ENCODE measurements at places on chromosomes 1 and 21.

- no peak for DNase-seq
Observed at GRCh38 chr1:24253571-24253970, 65.6 kb upstream of the GRHL3 start.

GRCh38 chr21:24045775-24046215 is 1561.5 kb downstream of the MRPL39 start:
- peak; percentile 2 for DNase-seq

- no peak for DNase-seq
Observed at GRCh38 chr1:20358761-20359263, 68.1 kb downstream of the VWA5B1 start.

- DNase-seq, result no peak
Observed at GRCh38 chr21:45889961-45890360, 91.6 kb upstream of the COL6A1 start.

DNA sequence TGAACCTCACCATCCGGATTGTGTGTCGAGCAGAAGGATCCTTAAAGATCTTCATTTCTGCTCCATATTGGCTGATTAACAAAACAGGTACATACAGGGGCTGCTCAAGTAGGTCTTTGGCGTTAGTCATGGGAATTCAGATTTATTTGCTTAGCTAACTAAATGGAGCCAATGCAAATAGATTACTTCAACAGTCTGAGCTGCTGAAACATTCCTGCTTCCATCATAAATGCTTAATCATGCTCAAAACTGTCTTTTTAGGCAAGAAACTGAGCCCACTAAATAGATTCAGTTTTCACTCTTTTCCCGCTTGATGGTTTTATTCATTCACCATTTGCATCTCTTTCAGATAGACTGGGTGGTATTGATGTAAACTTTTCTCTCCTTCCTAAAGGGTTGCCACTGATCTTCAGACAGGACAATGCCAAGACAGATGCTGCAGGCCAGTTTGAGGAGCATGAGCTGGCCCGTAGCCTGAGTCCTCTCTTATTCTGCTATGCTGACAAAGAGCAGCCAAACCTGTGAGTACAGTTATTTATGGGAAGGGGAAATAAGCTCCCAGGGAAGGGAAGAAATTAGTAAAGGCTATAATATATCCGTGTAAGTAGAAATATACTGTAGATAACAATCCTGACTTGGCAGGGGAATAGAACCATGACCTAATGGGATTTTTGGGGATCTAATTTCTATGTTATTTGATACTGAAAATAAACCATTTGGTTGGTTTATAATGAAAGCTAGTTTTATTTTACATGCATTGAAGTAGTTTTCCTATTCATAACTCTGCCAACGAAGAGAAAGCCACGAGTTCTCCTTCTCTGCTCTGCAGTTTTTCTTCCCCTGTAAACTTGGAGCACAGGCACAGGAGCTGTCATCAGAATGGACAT is 126.4 kb downstream of the VPS13D start:
- DNase-seq, result no peak

- no peak for DNase-seq
Observed at GRCh38 chr1:226603022-226603857, 54.7 kb downstream of the STUM start.

DNA sequence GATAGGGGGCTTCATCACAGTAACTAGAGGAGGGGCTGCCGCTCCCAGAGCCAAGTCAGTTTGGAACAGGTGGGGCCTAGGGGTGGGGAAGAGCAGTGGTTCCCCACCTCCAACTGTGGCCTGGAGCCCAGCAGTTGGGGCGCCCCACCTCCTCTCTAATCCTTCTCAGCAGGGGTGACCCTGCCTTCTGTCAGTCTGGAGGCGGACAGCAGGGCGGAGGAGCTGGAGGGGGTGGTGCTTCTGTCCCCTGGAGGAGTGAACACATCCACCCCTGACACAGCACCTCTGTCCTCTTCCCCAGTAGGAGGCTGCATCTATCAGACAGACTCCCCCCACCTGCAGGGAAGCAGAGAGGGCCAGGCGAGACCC is 73.8 kb downstream of the MRPL37 start:
- DNase-seq, result no peak

- DNase-seq, result no peak
Observed at GRCh38 chr1:187931776-187932175, 1103.0 kb downstream of the PLA2G4A start.

GRCh38 chr1:150056407-150056806 is 11.2 kb upstream of the VPS45 start:
- no peak for DNase-seq

DNA sequence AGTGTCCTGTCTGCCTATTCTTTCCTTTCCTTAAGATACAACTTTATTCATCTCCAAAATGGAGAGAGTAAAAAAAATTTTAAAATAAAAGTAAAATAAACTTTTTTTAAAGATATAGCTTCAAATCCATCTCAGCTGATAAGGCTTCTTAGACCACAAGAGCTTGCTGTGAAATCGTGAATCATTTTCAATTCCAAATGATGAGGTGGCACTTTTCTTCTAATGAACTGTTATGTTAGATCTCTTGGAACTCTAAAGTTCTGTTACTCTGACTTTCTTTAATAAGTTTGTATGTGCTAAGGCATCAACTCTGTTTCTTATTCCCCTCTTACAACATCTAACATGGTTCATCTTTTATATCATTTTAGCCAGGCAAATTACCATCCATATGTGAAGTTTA is 4.5 kb downstream of the SH3GLB1 start:
- DNase-seq, result no peak

- DNase-seq, result no peak
Observed at GRCh38 chr1:43757343-43758053, 50.2 kb downstream of the ST3GAL3 start.

DNA sequence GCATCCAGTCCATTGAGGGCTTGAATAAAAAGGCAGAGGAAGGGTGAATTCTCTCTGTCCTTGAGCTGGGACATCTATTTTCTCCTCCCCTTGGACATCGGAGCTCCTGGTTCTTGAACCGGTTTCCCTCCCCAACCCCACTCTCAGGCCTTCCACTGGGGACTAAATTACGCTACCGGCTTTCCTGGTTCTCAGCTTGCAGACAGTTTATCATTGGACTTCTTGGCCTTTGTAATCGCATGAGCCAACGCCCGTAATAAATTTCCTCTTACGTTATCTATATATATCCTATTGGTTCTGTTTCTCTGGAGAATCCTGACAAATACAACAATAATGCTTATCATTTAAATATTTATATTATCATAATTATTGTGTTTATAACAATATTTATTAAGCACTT is 20.4 kb upstream of the COL9A2 start:
- DNase-seq, result no peak

DNA sequence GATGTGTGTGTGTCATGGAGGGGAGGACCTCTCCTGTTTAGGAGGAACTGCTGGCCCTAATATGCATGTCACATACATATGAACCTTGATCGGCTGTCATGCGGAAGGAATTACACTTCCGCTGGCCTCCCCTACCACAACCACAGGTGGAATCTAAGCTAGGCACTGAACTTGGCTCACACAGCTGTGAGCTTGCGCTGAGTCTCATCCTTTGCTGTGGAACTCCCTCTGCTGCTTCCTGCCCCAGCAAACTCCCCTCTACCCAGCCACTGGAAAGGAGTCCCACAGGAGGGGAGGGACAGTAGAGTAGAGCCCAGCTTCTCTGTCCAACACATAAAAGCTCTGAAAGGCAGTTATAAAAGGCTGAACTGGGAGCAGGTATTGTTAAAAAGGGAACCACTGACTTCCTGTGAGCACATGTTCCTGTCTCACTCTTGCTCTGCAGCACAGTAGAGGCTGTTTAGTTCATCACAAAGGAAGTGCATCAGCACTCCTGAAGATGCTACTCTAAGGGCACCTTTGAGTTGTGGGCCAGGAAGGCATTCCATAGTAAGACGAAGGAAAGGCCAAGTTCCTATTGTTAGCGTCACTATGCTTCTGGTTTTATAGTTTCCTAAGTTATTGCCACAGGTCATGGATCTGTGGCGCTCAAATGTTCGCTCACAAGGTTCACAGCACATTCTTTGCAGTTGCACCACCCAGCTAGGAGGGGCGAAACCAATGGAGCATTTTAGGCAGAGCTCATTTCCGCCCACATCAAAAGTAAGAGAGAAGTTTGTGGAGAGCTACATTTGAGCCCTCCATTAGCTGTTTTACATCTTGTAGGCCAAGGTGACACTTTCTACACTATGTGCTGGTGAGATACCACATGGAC is 17.7 kb upstream of the PTPRC start:
- DNase-seq, result peak; percentile 52

- DNase-seq, result no peak
Observed at GRCh38 chr1:186882372-186883134, 53.8 kb downstream of the PLA2G4A start.

DNA sequence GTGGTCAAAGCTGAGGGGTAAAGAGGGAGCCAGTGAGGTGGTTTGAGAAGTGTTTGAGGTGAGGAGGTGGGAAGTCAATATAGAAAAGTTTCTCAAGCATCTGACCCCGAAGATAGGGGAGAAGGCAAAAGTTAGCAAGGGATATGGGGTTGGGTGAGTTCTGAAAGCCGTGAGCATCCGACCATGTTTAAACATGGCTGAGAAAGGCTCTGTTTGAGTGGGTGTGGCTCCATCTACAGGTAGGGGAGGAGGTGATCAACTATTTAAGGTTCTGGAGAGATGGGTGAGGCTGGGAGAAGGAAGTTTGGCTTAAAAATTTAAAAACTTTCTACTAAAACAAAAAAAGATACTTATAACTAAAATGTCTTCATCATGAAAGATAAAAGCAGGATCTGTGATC is 273.8 kb downstream of the KCNJ6 start:
- DNase-seq, result no peak

GRCh38 chr1:48679859-48680258 is 96.8 kb downstream of the BEND5 start:
- no peak for DNase-seq

GRCh38 chr1:152313319-152313801 is 11.7 kb downstream of the FLG start:
- DNase-seq, result no peak

DNA sequence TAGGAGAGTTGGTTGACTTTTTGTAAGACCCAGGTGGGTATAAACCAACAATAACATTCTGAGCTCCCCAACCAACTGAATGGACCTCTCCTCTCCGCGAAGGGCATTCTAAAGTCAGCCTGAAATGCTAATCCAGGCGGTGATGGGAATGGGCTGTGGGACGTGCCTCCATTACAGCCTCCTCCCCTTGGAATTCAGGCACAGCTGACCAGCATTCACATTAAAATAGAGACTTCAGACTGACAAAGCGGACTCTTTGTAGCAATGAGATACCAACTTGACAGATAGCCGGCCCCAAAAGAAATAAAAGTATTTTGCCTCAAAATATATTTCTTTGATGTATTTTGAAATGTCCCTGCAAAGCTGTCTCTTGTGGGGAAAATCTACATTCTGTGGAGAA is 101.7 kb downstream of the KIF26B start:
- DNase-seq, result no peak

- DNase-seq, result no peak
Observed at GRCh38 chr1:209318181-209319056, 265.1 kb upstream of the CAMK1G start.

DNA sequence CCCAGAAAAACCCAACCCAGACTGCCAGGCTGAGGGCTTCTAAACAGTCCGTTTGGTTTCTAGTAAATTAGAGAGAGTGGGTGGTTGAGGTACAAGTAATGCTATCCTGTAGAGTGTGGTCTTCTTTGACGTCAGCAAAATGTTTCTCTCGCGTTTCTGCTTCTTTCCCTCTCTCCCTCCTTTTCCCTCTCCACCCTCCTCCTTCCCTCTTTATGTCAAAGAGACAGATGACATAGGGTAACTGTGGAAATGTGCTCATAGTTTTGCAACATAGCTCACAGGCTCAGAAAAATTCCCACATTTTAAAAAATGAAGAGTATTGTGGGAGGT is 158.3 kb downstream of the TOMM20 start:
- DNase-seq, result no peak

- DNase-seq, result no peak
Observed at GRCh38 chr1:27349784-27350662, 8.2 kb downstream of the SYTL1 start.

GRCh38 chr1:60173006-60173405 is 99.4 kb upstream of the C1orf87 start:
- DNase-seq, result no peak

DNA sequence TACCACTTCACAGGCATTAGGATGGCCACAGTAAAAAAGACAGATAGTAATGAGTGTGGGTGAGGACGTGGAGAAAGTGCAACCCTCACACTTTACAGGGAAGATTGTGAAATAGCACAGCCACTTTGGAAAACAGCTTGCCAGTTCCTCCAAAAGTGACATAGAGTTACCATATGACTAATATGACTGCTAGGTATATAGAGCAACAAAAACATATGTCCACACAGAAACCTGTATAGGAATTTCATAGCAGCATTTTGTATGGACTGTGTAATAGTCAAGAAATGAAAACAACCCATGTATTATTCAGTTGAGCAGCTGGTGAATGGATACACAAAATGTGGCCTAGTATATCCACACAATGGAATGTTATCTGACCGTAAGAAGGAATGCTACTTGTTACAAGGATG is 30.4 kb upstream of the LBR start:
- no peak for DNase-seq

DNA sequence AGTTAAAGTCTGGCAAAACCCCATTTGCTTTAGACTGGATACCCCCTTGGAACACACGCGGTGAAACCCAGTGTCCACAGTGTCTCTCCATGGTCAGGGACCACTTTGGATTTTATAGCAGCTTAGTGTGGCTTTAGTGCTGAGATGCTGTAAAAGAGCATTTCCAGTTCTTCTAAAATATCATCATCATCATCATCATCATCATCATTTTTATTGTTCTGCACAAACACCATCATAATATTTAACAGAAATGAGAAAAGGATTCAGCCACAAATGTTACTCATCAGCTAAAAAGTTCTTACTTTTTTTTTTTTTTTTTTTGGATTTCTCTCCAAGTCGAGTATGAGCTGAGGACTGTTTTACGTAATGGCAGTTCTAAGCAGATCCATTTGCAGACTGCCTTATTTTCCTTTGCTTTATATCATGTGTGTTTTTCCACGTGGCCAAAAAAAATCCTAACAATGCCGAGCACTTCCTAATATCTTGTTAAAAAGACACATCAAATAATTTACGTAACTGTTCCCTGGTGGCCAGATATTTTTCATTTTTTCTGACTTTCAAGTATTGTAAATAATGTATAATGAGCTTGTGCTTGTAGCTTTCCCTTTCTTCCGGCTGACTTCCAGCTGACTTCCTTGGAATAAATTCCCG is 62.8 kb downstream of the EVA1C start:
- DNase-seq, result no peak

DNA sequence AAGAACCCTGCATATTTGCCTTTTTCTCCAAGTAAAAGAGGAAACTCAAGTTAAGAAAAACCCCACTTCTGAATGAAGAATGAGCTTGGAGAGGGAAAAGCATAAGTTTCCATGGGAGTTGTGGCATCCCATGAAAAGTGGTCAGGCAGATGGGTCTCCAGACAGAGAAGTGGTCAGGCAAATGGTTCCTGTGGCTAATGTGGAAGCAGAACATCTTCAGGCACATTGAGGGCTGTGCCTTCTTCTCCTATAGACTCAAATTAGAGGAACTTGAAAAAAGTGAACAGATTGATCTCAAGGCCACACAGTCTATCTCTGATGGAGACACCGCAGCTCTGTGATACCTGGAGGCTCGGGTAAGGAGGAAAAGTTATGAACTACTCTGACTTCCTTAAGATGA is 55.7 kb upstream of the KIRREL1 start:
- no peak for DNase-seq
